Bone marrow (tissue), 2 donors: ENCODE measurements at places on chromosomes 4 and X.
A peak's percentile ranks its signal among the peaks of the same experiment; 100 is the strongest.

DNA sequence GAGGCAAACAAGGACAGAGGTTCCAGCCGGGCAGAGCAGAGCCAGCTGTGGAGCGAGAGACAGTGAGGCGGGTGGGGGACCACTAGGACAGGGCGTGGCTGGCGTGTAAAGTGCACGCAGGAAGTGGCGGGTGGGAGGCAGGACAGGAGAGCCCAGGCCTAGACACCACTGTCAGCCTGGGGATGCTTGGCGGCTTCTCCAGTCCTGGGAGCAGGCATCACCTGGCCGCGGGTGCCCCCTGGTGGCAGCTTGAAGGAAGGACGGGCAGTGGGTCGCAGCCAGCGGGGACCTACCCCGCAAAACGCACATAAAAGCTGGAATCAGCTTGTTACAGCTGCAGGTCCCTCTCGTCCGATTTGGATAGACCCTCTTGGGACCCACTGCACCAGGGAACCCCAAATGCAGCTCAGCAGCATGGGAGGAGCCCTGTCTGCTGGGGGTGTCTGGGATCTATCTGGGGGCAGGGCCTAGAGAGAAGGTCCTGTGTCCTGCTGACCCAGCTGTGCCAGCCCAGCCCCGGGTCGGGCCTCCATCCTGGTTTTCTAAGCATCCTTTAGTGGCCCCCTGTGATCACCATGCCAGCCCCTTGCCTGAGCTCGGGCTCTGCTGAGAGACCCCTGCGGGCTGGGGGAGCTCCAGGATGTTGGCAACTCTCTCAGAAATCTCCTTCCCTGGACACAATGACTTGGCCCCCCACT is 57.7 kb downstream of the WFS1 start:
- DNase-seq = peak; percentile 25

DNA sequence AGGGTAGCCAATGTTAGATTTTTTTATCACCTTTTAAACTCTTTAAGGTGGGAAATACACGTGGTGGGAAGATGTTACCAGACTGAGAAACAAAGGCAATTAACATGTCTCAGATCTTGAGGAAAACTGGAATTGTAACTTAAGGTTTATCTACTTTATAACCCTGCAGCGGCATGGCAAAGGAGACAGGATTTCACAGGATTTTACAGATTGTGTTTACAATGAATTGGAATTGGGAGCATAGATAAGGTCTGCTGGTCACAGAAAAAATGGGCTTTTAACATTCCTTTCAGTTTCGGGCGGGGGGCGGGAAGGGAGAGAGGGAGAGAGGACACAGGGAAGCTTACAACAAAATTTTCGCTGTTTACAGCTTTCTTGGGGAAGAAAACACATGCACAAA is 467.5 kb upstream of the CT83 start:
- no peak for DNase-seq

DNA sequence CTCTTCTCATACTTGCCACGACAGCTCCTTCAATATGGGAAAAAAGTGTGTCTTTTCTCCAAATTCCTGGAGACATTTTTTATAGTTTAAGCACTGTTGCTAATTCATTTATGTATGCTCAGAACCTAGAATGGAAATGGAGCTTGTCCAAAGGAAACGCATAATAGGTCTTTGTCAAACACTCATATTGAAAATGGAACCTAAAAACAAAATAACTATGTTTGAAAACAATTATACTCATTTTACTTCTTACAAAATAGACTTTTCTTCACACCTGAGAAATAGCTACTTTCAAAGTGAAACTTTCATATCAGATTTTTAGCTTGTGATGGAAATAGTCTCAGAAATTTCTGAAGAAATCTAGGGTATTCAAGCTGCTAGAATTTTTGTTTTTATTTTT is 529.7 kb upstream of the BOD1L1 start:
- no peak for DNase-seq

DNA sequence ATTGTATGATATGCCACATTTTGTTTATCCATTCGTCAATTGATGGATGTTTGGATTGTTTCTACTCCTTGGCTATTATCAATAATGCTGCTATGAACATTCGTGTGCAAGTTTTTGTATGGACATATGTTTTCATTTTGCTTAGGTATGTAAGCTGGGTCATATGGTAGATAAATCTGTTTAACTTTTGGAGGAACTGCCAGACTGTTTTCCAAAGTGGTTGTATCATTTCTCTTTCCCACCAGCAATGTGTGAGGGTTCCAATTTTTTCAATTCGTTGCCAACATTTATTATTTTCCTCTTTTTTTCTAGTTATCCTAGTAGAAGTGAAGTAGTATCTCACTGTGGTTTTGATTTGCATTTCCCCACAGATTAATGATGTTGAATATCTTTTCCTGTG is 71.8 kb downstream of the DIAPH2 start:
- no peak for DNase-seq

- DNase-seq = no peak
Observed at GRCh38 chr4:18463987-18464559, 442.5 kb upstream of the LCORL start.

GRCh38 chr4:152206646-152207377 is 329.1 kb downstream of the FBXW7 start:
- DNase-seq = no peak
